ENCODE measurements at places on chromosomes 5 and 9.

GRCh38 chr9:75699017-75699416 is 191.5 kb upstream of the PCSK5 start:
- no peak for ATAC-seq

DNA sequence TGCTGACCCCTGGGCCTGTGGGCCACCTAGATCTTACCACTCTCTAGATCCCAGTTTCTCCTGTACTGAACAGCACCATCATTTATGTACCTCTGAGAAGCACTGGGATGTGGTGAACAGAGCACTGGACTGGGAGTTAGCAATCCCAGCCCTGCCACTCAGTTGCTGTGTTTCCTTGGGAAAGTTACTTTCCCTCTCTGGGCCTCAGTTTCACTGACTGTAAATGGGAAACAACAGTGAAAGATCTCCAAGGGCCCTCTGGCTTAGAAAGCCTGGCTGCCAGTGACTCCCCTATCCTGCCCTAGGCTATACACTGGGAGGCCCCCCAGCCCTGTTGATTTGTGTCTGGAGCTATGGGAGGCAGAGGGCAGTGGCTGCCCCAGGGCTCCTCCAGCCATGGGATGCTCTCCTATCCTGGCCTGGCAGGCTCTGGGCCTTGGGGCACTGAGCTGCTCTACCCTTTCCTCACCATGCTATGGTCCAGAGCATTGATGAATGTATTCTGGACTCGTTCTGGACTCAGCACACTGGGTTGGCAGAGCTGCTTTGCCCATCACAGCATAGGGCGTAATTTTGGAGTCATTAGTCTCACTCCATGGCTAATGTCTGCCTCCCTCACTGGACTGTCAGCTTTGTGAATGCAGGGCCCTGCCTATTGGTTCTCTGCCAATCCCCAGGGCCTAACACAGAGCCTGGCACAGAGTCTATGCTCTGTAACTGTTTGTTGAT is 99.3 kb downstream of the RGS3 start:
- ATAC-seq = no peak

DNA sequence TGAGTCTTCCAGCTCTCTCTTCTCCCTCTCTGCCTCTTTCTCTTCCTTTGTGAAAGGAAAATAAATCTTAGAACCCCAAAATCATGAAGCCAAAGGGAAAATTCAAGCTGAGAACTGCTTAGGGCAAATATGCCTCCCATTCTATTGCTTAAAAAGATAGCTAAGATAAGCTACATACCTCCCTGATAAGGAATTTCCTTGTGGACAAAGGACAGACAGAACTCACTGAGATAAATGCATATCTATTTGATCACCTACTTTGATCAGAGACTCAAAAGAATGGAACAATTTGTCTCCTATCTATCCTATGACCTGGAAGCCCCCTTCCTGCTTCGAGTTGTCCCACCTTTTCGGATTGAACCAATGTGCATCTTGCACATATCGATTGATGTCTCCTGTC is 220.6 kb upstream of the NMUR2 start:
- no peak for ATAC-seq

DNA sequence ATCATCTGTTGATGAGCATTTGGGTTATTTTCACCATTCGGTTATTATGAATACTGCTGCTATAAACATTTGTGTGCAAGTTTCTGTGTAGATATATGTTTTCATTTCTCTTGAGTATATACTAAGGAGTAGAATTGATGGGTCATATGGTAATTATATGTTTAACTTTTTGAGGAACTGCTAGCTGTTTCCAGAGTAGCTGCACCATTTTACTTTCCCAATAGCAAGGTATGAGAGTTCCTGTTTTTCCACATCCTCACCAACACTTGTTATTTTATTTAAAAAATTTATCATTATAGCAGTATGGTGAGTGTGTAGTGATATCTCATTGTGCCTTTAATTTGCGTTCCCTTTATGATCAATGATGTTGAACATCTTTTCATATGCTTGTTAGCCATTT is 29.2 kb downstream of the CD14 start:
- no peak for ATAC-seq

- ATAC-seq = no peak
Measured at GRCh38 chr9:76213751-76214150, 180.5 kb downstream of the RFK start.

DNA sequence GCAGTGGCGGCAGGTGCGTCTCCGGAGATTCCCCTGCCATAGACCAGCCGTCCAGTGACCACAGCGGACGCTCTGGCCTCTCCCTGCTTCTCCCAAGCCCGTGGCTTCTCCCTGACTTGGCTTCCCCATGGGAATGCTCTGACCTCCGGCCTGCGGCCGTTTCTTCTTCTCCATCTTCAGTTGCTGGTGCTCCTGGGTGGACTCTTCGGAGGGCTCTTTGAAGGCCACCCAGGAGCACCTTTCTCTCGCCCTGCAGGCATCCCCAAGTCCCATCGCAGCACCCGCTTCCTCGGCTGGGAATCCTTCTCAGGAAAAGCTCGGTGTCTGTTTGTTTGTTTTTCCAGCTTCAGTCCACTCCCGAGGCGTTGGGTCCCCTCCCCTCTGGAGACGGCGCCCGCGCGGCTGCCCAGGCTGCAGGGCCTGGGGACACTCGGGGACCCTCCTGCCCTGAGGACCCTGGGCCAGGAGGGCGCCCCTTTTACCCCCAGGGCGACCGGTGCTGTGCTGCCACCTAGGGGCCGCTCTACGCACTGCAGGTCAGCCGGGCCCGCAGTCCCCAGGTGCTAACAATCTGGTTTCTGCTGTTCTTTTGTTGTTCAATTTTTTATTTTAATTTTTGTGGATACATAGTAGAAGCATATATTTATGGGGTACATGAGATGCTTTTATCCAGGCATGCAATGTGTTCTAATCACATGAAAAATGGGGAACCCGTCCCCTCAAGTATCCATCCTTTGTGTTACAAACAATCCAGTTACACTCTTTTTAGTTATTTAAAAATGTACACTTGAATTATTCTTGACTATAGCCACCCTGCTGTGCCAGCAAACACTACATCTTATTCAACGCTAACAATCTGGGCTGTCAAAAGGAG is 197.9 kb upstream of the ADAMTS16 start:
- peak; percentile 55 for ATAC-seq

DNA sequence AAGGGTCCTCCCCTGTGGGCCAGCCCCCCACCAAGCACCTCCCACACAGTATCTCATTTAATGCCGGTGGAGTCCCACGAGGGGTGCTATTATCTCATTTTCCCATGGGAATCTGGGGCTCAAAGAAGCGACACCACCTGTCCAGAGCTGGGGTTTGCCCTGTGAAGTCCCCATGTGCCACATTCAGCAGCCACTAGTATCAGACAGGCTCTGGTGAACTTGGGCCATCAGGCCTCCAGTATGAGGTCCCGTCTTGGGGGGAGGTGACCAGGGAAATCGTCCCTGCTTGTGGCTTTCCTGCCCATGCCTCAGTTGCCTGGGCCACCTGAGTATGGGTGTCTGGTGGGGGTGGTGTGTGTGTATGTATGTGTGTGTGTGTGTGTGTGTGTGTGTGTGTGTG is 222.7 kb downstream of the PBX3 start:
- no peak for ATAC-seq

- no peak for ATAC-seq
Measured at GRCh38 chr9:68805890-68806517, 101.0 kb downstream of the PIP5K1B start.

DNA sequence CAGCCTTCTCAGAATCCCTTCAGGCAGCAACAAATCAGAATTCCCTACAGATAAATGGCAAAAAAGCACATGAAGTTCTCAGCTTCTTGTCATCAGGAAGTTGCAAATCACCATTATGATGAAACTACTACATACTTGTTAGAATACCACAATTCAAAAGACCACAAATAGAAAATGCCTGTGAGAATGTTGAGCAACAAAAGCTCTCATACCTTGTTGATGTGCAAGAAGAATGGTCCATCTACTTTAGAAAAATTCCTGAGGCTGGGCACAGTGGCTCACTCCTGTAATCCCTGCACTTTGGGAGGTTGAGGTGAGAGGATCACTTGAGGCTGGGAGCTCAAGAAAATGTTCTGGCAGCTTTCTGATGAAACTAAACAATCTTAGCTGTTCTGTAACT is 278.1 kb downstream of the ICE1 start:
- no peak for ATAC-seq

- ATAC-seq = no peak
Measured at GRCh38 chr9:119343059-119343990, 25.9 kb downstream of the BRINP1 start.

DNA sequence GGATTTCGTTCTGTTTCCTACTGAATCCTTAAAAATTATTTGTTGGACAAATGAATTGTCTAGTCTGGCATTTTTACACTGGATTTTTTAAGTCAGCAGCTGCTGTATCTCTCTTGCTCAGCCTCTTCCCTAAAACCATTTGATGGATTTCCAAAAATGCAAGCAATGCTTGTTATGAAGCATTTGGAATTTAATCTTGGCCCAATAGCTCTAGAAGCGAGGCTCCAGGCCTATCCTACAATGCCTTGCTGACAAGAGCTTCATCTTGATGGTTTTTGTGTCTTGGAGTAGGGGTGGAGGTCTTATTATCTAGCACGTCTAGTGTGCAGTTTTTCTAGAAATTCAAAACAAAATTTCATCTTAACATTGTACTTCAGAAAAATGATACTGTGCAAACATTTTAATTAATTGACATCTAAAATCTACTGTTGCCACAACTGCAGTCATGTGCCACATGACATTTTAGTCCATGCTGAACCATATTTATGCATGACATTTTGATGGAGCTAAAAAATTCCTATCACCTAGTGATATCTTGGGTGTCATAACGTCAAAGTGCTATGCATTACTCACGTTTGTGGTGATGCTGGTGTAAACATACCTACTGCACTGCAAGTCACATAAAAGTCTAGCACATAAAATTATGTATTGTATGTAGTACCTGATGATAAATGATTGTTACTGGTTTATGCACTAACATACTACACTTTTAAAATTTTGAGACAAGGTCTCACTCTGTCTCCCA is 5.9 kb upstream of the RAD23B start:
- ATAC-seq = no peak

GRCh38 chr9:137745541-137745991 is 126.8 kb downstream of the EHMT1 start:
- peak; percentile 70 for ATAC-seq

- ATAC-seq = peak; percentile 78
Measured at GRCh38 chr5:96649681-96650540, 12.3 kb upstream of the CAST start.

DNA sequence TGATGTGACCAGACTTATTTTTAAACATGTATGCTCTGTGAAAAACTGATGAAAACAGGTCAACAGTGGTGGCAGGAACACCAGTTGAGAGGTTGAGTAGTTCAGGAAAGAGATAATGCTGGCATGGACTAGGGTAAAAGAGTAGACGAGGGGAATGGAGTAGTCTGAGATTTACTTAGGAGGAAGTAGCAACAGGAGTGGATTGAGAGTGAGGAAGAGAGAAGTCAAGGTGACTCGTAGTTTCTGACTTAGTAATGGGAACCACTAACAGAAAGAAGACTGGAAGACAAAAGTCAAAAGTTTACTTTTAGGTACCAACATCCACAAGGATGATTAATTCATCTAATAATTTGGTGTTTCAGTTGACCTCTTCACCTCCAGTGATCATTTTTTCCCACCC is 3.6 kb downstream of the SRA1 start:
- ATAC-seq = no peak

DNA sequence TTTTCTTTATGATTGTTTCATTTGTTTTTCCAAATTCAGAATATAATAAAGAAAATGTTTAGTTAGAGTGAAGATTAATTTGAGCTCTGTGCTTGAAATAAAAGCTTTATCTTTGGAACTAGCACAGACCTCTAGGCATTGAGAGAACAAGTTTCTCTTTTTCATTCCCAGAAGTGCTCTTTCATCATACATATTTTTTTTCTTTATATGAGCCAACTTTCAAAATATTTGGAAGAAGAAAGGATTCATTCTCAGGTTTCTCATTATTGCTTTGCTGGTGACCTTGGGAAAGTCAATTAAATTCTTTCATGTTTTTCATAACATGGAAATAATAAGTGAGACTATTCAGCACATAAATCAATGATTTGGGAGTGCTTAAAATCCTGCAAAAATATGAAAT is 16.8 kb downstream of the CTXN3 start:
- ATAC-seq = no peak

GRCh38 chr5:123819833-123820232 is 307.9 kb downstream of the CSNK1G3 start:
- no peak for ATAC-seq

GRCh38 chr5:134503937-134504437 is 21.5 kb upstream of the JADE2 start:
- ATAC-seq = no peak

DNA sequence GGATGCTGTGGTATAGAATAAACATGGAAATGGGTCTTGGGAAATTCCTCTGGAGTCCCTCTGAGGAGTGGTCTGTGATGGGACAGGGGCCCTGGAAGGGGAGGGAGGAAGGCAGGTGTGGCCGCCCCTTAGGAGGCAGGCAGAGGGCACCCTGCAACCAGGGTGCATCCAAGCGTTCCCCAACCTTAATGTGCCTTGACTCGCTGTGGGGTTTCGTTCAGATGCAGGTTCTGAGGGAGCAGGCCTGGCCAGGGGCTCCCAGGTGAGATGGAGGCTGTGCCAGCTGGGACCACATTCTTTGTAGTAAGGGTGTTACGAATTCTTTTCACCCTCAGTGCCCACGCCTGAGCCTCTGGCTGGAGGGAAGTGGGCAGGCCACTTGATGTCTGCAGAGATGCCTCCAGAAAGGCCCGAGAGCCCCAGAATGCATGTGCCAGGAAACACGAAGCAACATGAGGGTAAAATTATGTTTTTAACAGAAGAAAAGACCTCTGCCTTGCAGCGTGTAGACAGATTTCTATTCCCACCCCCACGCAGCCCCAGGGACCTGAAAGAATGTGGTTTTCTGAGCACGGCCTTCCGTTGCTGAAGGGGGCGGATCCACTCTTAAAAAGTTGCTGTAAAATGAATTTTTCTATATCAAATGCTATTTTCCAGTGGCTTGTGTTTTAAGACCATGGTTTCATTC is 150.4 kb upstream of the IER5L start:
- ATAC-seq = no peak

DNA sequence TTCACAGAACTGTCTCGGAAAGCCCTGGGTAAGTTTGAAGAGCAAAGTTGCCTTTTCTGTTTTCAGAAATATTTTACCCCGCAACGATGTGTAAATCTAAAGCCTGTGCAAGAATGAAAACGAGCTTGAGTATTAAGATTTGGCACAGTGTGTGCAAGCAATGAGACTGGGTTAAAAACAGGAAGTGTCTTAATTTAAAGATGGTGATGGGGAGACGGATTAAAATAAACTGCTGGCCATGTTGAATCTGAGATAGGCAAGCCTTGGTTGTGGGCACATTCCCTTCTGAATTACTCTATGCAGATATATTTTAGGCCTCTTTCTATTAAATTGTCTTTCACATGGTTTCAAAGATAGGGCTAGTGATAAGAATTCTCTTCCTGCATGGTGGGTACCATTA is 294.2 kb upstream of the DMRT1 start:
- no peak for ATAC-seq

- ATAC-seq = no peak
Measured at GRCh38 chr5:160245506-160246086, 16.3 kb downstream of the FABP6 start.

Data from esophagus mucosa (tissue), 1 donor.